ENCODE measurements at places on chromosomes 7 and 10.

DNA sequence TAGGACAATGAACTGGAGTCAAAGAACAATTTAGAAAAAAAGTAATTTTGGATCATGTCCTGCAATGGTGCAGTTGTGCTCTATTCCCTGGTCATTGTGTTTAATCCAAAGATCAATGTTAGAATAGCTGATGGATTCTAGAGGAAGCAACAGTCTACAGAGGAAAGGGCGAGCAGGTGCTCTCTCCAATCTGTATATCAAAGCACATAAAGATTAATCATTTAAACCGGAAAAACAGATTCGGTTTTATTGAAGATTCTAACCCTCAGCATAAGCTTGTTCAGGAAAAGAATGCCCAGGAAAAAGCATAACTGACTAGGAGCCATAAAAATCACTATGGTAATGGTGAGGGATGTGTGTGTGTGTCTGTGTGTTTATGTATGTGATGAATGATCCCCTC lies 110.3 kb downstream of the MALRD1 start:
- DNase-seq = no peak

GRCh38 chr7:53272081-53272480 lies 236.6 kb downstream of the POM121L12 start:
- no peak for DNase-seq

GRCh38 chr10:113960617-113961181 lies 83.0 kb upstream of the ADRB1 start:
- DNase-seq = no peak

- no peak for DNase-seq
These were observed 9.8 kb upstream of the PARD3 start for GRCh38 chr10:34824870-34825269.

GRCh38 chr7:37977243-37977642 lies 56.8 kb downstream of the EPDR1 start:
- no peak for DNase-seq

- no peak for DNase-seq
These were observed 591.9 kb upstream of the IGFBP3 start for GRCh38 chr7:46512891-46513413.

Measured in AG10803 (cell line).